ENCODE measurements at places on chromosomes 4 and X.

- DNase-seq, result no peak
Observed at GRCh38 chr4:143380629-143381028, 44.0 kb downstream of the GAB1 start.

- DNase-seq, result no peak
Observed at GRCh38 chrX:15882704-15883539, 28.3 kb upstream of the AP1S2 start.

DNA sequence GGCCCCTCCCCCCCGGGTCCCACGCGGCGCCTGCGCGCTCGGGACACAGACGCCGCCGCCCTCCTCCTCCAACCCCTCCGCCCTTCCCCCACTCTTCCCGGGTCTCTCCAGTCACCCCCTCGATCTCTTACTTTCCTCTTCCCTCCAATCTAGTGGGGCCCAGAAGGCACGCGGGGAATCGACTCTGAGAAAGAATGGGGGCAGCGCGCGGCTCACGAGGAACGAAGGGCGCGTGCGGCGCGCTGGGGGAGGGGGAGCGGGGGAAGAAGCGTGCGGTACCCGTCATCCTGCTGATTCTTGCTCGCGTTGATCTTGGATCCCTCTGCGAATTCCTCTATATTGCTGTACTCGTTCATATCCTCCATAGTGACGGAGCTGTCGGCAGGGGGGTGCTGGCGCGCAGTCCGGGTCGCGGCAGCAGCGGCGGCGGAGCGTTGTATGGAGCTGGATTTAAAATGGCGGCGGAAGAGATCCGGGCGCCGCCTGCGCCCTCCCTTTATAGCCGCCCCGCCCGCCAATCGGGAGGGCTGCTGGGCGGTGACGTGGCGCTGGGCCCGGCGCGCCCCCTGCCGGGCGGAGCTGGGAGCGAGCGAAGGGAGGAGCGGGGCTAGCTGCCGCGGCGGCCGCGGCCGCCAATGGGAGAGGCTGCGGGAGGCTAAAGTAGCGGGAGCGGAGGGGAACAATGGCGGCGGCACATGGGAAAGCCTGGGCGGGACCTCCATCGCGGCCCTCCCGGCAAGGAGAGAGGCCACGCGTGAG, 1.1 kb downstream of the HNRNPDL start:
- DNase-seq, result peak; percentile 95

GRCh38 chr4:79917246-79917645, 155.8 kb downstream of the ANTXR2 start:
- peak; percentile 52 for DNase-seq

DNA sequence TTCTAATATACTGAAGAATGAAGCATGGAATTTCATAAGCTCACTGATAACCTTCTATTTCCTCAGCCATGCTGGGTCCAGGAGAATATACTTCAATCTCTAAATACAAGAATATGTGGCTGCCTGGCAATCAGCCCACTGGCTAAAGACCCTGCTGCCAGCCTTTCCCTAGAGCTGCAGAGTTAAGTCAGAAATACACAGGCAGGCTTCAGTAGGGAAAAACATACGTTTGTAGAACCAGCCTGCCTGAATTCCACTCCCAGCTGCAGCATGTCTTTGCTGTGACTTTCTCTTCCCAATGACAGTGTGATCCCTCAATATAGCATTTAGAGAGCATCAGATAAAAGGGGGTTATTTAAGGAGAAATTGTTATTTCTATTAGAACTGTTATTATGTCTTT, 289.1 kb downstream of the PCDH19 start:
- no peak for DNase-seq

DNA sequence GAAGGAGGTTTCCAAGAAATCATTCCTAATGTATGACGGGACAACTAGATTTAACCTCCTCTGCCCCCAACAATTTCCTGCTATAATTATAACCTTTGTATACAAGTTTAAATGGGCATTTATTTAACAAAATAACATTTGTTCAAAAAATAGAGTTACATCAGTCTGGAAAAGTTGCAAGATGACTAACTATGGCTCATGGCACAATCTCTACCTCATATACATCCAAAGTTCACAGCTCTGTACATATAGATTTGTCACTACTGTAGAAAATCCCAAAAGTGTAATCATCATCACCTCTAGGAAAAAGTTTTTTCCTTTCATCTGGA, 3.8 kb upstream of the RPS6KA3 start:
- no peak for DNase-seq

GRCh38 chrX:17710871-17711301, 26.4 kb upstream of the SCML1 start:
- no peak for DNase-seq

- DNase-seq, result no peak
Observed at GRCh38 chr4:24720436-24720835, 74.9 kb upstream of the SOD3 start.

GRCh38 chrX:22664826-22665225, 334.9 kb upstream of the DDX53 start:
- no peak for DNase-seq

DNA sequence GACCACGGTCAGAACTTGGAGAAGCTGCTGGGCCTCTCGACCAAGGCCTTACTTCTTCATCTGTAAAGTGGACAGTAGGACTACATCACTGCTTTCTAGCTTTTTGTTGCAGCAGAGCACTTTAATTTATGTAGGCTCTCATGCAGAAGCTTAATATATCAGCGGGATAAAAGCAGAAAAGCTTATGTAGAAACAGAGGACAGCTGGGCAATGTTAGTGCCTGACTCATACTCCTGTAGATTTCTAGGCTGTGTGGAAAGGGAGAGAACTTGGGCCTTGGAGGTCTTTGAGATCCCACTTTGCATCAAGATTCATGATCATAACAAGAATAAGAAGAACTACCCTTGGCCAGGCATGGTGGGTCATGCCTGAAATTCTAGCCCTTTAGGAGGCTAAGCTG, 91.2 kb downstream of the ARHGAP10 start:
- no peak for DNase-seq

- no peak for DNase-seq
Observed at GRCh38 chr4:73901031-73901430, 31.8 kb downstream of the CXCL1 start.

DNA sequence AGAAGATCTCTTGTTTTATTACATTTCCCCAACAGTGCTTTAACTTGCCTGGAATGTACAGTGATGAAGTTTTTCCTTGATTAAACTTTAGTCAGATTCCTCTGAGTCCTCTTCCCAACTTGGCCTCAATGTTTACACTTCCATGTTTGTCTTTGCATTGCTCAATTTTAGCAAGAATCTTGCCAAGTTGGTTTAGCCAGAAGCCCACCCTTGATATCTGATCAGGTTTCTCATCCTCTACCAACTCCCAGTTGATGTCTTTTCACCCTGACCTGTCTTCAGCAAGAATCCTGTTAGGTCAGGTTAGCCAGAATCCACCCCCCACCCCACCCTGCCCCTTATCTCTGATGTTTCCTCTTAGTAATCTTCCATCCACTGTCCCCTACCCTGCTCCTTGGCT, 120.9 kb downstream of the MBNL3 start:
- no peak for DNase-seq

GRCh38 chr4:10413177-10413576, 44.0 kb downstream of the ZNF518B start:
- no peak for DNase-seq

DNA sequence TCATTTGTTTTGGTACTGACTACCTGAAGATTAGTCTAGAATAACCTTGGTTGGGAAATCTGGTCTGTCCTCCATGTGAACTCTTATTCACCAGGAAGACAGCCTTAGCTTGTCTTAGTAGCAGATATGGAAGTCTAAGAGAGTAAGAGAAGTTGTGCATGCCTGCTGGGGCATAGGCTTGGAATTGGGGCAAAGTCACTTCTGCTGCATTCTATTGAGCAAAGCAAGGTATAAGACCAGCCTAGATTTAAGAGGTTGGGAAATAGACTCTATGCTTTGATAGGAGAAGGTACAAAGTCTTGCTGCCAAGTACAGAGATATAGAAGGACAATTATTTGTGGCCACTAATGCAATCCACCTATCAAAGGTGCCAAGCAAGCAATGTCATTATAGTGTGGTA, 464.0 kb upstream of the BOD1L1 start:
- no peak for DNase-seq

DNA sequence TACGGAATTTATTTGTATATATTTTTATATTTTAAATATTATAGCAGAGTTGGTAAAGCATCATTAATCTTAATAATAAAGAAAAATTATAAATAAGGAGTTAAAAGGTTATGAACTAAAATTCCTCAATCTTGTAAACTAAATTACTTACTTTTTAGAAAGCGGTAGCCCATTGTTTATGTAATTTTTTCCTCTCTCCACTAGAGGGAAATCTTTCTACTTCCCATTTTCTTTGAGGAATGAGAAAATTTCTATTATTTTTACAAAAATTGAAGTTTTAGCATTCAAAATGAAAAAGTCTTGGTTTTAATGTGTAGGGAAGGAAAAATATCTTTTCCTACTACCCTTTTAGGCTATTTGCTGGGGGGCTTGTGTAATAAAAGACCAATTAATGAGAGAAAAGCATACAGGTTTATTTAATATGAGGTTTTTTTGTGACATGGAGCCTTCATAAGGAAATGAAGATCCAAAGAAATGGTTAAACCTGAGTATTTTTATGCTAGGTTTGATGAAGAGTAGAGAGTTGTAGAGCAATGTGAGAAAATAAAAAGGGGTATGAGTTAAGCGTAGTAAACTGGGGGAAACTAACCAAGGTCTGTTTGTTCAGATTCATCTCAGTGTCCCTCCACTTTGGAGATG, 68.7 kb upstream of the ADAD1 start:
- DNase-seq, result peak; percentile 2

DNA sequence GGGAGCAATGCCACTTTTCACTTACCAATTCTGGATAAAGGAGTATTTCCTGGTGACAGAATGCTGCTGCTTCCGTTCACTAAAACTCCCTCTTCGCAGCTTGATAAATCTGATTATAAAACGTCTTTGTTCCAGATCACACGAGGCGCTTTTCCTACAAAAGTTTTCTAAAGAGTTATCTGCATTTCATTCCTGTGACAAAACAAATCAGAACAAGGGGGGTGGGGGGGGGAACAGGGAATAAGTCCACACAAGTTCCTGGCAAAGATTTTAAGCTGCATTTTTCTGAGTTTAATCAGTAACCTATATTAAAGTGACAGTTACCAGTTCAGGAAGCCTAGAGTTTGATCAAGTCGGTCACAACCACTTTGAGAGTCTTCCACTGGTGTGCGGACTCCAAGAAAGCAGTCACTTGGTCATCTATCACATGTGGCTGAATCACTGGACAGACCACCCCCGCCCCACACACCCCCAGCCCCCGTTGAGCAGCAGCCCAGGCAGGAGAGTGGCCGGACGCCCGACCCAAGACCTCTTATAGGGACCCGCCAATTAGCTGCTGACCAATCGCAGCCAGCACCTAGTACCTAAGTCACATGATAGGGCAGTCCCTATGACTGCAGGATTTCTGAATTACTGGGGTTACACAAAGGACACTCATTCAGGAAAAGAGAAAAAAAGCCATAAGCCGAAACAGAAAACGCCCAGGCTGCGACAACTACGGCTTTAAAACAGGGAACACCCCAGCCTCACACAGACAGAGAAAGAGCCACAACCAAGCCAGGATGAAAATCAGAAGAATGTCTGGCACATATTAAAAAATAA, 569.3 kb upstream of the DIPK2B start:
- DNase-seq, result peak; percentile 7

DNA sequence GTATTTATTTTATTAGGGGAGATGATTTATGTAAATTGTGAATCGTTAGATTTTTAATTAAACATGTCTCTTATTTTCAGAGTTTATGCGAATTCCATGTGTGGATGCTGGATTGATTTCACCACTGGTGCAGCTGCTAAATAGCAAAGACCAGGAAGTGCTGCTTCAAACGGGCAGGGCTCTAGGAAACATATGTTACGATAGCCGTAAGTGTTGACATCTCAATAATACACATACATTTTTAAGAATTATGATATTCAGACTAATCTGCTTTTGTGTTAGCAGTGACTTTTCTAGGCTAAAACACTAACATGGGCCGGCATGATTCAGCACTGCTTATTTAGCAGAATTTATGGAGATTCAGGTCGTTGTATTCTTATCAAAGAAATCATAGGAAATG, 91.2 kb downstream of the RAP1GDS1 start:
- DNase-seq, result no peak

GRCh38 chr4:95248720-95249425, 299.9 kb downstream of the UNC5C start:
- DNase-seq, result peak; percentile 16

DNA sequence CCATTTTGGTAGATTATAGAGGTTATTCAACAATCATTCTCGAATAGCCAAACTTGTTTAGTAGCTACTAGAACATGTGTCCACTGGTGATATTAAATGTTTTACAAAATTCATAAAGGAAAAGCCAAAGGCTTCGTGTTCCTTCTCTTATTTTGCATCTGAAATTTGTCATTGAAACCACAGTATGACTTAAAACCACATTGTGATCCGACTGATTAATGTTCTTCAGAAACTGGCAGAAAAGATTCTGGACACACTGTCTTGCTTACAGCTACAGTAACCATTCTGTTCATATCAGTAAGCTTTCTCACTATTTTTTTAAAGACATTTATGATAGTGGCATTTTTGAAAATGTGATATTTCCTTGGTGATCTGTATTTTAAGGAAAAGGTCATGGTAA, 2.6 kb upstream of the SMARCA1 start:
- DNase-seq, result no peak

GRCh38 chr4:142544039-142544438, 302.1 kb downstream of the INPP4B start:
- no peak for DNase-seq

DNA sequence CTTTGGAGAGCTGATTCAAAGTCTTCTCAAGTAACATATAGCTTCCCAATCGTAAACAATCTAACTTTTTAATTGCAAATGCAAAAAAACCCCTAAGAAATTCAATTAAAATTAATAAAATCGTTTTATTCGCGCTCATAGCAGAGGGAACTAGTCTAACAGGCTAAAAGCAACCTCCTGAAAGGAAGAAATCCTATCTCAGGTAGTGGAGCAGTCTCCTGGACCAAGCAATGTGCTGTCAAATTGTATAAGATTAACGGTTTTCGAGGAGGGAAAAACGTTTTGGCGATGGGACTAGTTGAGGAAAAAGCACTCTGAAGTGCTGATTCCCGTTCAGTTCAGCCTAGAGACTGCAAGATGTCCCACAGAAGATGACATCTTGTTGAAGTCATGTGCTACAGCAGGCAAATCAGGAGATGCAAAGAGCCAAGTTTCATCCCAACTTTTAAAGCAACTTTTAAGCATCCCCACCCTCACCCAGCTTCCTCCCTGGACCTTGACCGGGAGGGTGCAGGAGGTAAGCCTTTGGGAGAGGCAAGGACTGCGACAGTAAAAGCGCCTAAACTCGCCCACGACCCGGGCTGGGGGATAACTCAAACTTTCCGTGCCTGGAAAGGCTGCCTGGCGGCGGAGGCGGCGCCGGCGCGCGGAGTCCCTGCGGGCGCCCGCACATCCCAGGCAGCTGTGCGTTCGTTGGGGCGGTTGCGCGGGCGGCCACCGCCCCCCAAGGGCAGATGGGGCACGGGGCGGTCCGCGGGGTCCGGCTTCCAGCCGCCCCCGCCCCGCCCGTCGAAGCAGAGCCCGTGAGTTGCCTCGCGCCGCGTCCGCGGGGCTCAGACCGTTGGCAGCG, 784 bp downstream of the MAP7D3 start:
- peak; percentile 35 for DNase-seq

- no peak for DNase-seq
Observed at GRCh38 chr4:181147416-181147951, 1095.7 kb upstream of the TENM3 start.

- no peak for DNase-seq
Observed at GRCh38 chr4:19472666-19473065, 779.0 kb upstream of the SLIT2 start.

- no peak for DNase-seq
Observed at GRCh38 chrX:27680726-27681125, 90.6 kb downstream of the DCAF8L2 start.

Measured in erythroblast (primary cell).